ENCODE measurements at places on chromosomes 4 and X.

- DNase-seq, result no peak
These were observed 13.8 kb upstream of the CFAP299 start for GRCh38 chr4:80321776-80322175.

DNA sequence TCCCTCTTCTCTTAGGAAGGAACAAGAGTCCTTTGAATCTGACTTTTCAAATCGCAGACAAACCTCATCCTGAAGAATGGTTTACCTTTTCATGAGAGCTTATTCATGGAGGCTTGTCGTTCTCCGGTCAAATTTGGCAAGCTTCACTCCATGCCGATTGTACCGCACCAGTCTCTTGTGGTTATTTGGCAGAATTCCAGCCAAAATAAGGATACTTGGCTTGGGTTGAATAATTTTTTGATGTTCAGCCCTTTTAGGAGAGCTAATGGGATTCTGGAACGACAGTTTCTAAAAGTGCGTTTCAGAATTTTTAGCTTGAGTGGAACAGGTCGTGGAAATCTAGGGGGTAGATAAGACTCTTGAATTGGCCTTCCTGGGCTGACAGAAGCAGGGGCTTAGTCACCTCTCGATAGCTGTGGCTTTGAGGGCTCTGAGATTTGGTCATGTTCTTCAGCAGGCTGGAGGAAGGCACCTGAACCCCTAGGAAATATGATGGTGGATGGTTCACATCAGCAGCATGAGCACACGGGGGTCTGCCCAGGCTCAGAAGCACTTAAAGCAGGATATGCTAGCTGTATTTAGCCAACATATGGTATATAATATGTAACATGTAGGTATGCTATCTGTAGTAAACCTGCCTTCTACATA, 1.5 kb downstream of the KLHL2 start:
- DNase-seq, result no peak

- DNase-seq, result no peak
These were observed 76.0 kb upstream of the AP1S2 start for GRCh38 chrX:15930585-15930984.

GRCh38 chr4:13088726-13089658, 395.1 kb downstream of the RAB28 start:
- DNase-seq, result no peak

Data from left colon (tissue), 2 donors.